Right ventricle myocardium inferior (tissue), 1 donor: ENCODE measurements at places on chromosomes 6 and 20.

DNA sequence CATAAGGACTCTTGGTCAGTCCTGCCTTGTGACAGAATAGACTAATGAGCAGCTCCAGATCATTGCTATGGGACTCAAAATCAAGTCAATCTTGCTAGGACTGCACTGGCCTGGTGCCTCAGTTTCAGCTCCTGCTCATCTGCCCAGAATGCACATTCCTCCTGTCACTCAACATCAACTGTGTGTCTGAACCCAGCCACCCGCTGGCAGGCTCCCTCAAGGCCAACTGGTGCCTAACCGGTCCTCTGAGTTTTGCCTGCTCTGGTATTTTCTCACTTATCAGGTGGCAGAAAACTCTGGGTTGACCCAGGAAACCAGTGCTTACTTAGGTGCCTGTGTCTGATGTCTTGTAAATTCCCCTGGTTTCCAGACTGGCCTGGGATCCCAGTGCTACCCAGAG lies 297.7 kb downstream of the DHX35 start:
- no peak for DNase-seq

DNA sequence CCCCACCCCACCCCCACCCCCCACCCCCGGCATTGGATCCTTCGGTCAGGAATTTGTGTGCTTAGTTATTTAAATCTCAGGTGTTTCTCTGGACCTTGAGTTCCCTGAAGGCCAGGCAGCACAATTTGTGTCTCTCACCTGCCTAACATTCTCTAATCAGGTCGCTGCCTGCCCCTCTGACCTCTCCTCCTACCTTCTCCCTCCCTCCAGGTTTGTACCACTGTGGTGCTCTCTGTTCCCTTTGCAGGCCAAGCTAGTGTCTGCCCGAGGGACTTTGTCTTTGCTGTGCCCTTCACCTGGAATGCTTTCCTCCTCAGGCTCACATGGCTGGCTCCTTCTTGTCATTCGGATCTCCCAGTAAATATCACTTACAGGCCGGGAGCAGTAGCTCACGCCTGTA lies 131.4 kb upstream of the SLC2A12 start:
- DNase-seq = no peak

DNA sequence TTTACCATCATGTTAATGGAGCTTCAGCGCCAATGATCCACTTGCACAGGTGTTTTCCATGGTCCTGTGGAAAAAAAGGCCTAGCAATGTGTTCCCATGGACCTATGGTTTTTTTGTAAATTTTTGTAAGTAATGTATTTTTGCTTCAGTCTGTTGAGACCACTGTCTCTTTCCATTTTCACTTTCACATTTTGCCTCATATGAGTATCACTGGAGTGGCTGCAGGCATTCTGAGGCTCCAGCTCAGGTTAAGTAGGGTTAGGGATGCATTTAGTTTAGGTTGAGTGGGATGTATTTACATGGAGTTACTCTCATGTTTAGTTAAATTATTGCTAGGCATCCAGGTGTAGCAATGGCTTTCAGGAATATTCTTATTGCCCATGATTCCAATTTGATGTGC lies 19.2 kb upstream of the LMBRD1 start:
- no peak for DNase-seq

DNA sequence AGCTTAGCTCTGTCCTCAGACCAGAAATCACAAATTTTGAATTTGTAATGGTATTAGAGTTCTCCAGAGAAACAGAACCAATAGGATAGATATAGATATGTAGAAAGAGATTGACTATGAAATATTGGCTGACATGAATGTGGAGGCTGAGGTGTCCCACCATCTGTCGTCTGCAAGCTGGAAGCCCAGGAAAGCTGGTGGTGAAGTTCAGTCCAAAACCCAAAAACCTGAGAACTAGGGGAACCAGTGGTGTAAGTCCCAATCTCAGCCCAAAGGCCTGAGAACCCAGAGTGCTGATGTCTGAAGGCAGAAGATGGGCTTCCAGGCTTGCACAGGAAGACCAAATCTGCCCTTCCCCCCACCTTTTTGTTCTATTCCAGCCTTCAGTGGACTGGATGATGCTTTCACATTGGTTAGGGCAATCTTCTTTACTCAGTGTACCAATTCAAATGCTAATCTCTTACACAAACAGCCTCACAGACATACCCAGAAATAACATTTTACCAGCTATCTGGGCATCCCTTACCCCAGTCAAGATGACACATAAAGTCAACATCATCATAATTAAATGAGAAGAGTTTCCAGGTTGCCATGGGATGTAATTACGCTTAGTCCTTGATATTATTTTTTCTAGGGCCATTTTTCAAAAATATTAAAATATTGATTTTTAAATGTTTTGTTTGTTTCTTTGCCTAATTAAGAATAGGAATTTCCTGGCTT lies 570.8 kb downstream of the UTRN start:
- DNase-seq = no peak

GRCh38 chr6:54255886-54256285 lies 52.4 kb upstream of the TINAG start:
- no peak for DNase-seq

DNA sequence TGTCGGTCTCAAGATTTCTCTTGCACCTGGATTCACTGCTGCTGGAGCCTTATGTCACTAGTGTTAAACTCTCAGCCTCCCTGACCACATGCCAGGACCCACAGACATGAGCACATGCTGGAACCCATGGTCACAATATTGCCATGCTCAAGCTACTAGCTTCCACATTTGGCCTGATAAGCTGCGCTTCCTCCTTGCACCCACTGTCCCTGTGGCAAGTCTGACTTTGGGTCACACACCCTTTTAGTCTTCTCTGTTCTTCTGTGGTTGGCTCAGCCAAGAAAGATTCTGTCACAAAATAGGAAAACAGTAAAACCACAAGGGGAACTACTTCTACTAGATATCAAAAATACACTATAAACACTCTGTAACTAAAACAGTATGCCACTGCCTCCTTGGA lies 68.9 kb upstream of the HDAC2 start:
- DNase-seq = no peak

- no peak for DNase-seq
Measured at GRCh38 chr6:140382355-140382754, 1007.9 kb upstream of the CITED2 start.

- DNase-seq = no peak
Measured at GRCh38 chr20:19354950-19355349, 142.5 kb downstream of the SLC24A3 start.
